ENCODE measurements at places on chromosomes 11 and 22. TPM values are rescaled to one million over a fixed set of nuclear protein-coding genes. Genes with fewer than 3 reads are reported as not detected.

- DNase-seq, result no peak
These were observed 92.9 kb upstream of the USP47 start for GRCh38 chr11:11748706-11749365.

Gene CELSR1
- 22.8 TPM for polyA plus RNA-seq

- DNase-seq, result no peak
These were observed 61.4 kb downstream of the C11orf58 start for GRCh38 chr11:16799890-16800289.

DNA sequence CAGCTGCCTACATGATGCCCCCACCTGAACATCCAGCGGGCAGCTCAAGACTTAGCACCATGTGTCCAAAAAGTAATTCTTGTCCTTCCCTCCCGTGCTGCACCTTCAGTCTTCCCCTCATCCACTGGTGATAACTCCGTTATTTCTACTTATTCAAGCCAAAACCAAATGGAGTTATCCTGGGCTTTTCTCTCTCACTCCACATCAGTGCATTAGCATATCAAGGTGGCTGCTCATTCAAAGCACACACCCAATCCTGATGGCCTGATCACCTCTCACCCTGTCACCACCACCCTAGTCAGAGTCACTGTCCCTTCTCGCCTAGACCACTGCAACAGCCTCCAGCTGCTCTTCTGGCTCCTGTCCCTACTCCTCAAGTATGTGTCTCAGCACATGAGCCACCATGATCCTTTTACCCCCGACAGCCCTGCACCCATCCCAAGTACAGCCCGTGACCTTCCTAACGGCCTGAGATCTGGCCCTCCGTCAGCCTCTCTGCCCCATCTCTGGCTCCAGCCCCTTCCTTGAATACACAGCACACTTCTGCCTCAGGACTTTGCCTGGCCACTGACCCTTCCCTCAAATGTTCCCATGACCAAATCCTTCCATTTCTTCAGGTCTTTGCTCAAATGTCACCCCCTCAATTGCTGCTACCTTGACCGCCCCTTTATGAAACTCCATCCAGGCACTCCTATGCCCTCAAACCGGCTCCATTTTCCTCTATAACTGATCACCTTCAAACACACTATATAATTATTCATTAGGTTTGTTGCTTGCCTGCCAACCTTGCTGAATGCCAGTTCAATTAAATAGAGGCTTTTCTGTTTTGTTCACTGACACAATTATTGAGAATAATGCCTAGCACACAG, 19.7 kb upstream of the SLC25A1 start:
- DNase-seq, result no peak

Gene OR56A1
- not detected for polyA plus RNA-seq

Gene NCF4
- polyA plus RNA-seq, result 1.5 TPM

Gene PKDREJ
- 0.37 TPM for polyA plus RNA-seq

GRCh38 chr11:134119094-134119493, 50.2 kb downstream of the JAM3 start:
- DNase-seq, result no peak

DNA sequence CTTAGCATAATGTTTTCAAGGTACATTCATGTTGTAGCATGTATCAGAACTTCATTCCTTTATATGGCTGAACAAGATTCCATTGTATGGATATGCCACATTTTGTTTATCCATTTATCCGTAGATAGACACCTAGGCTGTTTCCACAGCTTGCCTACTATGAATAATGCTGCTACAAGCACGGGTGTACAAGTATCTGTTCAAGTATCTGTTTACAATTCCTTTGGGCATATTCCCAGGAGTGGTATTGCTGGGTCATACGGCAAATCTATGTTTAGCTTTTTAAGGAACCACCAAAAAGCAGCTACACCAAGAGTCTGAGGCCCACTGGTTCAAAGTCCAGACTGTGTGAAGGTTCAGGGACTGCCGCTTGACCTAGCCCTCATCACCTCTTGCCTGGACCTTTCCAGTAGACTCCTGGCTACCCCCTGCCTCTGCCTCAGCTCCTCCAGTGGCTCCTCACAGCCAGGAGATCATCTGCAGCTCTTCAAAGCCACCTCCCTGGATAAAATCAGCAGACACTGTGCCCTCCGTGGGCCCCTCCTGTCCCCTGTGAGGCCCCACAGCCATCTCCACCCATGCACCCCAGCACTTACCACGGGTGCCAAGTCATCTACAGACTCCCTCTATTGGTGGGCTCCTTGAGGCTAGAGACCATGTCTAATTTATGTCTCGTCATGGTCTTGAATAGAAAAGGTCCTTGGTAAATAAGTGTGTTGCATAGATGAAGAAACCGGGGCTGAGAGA, 160.3 kb downstream of the MN1 start:
- DNase-seq, result no peak

Gene GRIA4
- 0.51 TPM for polyA plus RNA-seq

Gene CASP1
- polyA plus RNA-seq, result 4.7 TPM

GRCh38 chr11:72430741-72431570, 3.4 kb downstream of the CLPB start:
- no peak for DNase-seq

GRCh38 chr11:110991661-110992355, 253.7 kb upstream of the POU2AF2 start:
- DNase-seq, result no peak

- no peak for DNase-seq
These were observed 194.0 kb upstream of the KIRREL3 start for GRCh38 chr11:127194521-127194920.

Gene SHISAL1
- polyA plus RNA-seq, result 1.8 TPM

GRCh38 chr11:107999759-108000455, 8.8 kb upstream of the CUL5 start:
- DNase-seq, result no peak

DNA sequence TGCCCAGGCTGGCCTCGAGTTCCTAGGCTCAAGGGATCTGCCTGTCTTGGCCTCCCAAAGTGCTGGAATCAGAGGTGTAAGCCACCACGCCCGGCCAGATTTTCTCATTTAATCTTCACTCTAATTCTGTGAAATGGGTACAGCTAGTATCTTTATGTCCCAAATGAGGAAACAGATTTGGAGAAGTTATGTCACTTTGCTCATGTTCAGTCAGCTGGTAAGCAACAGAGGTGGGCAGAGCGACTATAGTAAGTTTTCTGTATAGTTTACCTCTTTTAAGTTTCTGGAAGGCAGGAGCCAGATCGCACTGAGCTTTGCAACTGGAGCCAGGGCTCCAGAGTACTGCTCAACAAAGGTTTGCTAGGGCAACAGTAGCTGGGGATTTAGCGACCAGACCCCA, 33.2 kb downstream of the RCOR2 start:
- no peak for DNase-seq

DNA sequence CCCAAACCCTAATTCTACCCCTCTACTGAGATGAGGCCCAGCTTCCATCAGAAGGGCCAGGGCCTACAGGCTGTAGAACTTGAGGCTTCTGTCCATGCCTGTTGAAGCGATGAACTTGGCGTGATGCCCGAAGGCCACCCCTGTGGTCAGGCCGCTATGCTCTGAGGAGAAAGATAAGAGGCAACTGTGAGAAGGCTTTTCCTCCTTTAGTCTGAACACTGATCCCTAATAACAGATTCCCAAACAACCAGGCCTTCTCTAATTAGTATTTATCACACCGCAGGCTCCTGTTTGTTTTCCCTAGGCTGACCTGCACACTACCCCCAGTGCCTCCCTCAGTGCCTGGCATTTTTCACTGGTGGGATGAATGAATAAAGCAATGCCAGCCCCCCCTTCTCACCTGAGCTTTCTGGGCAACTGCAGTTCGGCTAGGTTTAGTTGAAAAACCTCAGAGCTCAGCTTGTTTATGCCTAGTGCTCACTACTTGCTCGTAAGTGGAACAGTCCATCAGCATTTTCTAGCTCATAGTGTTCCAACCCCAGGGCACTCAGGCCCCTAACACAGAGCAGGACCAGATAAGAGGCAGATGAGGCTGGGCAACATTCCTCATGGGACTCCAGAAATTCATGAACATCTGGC, 15.2 kb downstream of the PRPF19 start:
- no peak for DNase-seq

Gene ISX
- polyA plus RNA-seq, result 0.18 TPM

Gene SCUBE2
- polyA plus RNA-seq, result 5.2 TPM

Gene KRTAP5-1
- not detected for polyA plus RNA-seq

- no peak for DNase-seq
These were observed 20.1 kb downstream of the PRDM11 start for GRCh38 chr11:45166604-45166897.

- no peak for DNase-seq
These were observed 102.9 kb downstream of the RPL27A start for GRCh38 chr11:8785457-8785856.

DNA sequence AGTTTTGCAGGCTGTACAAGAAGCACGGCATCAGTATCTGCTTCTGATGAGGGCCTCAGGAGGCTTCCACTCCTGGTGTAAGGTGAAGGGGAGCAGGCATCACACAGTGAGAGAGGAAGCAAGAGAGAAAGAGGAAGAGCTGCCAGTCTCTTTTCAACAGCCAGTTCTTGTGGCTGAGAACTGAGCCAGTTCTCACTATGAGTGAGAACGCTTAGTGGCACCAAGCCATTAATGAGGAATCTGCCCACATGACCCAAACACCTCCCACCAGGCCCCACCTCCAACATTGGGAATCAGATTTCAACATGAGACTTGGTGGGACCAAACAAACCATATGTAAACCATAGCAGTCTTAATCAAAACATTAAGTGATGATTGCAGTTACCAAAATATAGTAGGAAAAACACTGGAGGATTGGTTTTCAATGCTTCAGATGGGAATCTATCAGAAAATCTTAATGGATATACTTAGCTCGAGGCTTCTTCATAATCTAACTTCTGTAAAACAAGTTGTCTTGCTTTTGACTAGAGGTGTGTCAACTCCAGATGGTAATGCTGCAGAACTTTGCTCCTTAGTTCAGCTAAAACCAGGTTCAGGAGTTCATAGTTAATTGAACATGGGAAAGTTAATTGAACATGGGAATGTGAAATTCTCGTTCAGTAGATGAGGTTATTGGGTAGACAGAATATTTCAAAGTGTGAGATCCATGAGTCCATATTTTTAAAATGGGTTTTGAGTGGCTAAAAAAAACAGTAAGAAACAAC, 12.2 kb downstream of the FAR1 start:
- DNase-seq, result no peak

Gene RAB30
- polyA plus RNA-seq, result 8.3 TPM

- DNase-seq, result no peak
These were observed 6.8 kb downstream of the SAC3D1 start for GRCh38 chr11:65047581-65048422.

DNA sequence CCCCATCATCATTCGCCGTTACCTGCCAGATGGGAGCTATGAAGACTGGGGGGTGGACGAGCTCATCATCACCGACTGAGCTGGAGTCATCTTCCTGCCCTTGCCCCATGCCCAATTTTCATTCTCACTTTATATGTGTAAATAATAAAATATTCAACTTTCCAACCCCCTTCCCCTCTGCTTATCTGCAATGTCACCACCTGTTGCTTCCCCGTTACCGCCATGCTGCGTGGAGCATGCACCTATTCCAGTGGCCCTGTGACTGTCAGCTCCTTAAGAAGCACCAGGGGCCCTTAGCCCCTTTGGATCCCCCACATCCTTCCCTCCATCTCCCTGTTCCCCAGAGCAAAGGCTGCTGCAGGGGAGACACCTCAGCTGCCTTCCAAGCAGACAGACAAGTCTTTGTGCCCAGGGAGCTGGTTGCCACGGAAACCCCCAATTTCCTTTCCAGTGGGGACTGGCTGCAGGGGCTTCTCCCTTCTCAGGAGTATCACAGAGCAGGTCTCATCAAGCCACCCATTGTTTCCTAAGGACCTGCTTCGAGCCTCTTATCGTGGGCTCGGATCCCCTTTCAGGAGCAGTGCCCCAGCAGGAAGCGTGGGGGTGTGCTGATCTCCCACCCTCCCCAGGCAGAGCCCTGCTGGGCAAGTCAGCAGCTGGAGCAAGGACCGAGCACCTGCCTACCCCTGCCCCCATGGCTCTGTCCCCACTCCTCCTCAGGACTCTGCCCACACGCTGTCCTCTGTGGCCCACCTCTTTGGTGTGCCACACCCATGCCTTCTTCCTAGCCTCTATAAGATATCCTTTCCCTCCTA, 14.3 kb downstream of the POLR2F start:
- DNase-seq, result no peak

DNA sequence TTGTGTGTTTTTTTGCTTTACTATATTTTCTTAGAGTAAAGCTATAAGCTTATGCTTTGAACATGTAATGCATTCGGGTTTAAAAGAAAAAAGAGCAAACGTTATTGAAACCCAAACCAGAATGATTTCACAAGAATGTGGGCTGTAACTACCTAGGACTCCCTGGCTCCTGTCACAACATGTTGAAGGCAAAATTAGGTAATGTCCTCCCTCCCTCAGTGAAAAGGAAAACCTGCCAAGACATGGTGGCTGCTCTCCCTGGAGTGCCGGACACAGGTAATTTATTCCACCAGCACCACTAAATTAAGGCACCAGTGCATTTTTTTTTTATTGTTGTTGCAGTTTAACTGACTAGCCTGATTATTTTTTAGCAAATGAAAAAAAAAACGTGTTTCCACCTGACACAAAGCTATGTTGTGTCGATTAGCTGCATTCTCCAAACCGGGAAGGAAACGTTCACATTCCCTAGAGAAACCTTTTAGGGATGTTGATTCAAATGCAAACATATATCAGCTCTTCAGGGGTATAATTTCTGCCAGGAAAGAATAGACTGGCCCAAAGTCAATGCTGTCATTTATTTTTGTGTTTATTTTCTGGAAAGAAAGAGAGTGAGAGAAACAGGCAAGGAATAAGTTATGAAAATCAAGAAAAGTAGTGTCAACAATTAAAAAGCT, 134.6 kb downstream of the CCDC34 start:
- DNase-seq, result no peak

- DNase-seq, result no peak
These were observed 1.8 kb upstream of the SMIM35 start for GRCh38 chr11:118088531-118088930.

- DNase-seq, result no peak
These were observed 133.7 kb downstream of the CTTN start for GRCh38 chr11:70532066-70532440.

DNA sequence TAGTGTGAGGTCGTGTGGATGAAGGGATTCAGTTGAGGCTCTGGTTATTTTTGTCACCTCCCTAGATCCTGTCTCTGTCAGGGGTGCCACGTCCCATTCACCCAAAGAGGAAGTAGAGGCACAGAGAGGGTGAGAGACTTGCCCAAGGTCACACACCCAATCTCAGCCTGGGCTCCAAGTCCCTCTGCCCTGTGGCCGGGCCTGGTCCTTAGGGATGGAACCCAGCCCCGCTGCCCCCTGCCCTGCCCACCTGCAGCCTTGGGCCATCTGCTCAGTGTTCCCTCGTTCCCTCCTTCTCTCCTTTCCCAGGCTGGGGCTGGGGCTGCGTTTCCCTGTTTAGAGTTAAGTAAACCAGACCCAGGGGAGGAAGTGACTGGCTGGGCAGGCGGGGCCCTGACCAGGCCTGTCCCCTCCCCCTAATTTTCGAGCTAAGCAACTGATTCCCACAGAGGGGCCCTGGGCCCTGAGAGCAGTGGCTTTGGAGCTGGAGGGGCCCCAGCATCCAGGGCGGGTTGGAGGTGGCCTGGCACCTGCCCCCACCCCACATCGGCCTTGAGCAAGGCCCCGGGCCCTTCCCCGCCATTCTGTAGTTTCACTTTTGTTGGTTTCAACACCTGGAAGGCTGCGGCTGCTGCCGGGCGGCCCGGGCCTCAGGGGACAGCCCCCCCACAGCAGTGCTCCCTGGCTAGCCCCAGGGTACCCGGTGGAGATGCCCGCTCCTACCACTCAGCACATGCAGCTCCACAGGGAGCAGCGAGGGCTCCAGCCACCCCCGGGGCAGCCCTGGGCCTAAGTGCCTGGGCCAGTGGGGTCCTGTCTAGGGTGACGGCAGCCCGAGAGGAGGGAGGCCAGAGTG, 1.5 kb downstream of the TCIRG1 start:
- DNase-seq, result no peak

Gene SCN2B
- polyA plus RNA-seq, result 5.1 TPM

GRCh38 chr11:70885281-70886231, 366.8 kb downstream of the SHANK2 start:
- no peak for DNase-seq
